ENCODE measurements at places on chromosomes 5 and 9.
A peak's percentile ranks its signal among the peaks of the same experiment; 100 is the strongest.

DNA sequence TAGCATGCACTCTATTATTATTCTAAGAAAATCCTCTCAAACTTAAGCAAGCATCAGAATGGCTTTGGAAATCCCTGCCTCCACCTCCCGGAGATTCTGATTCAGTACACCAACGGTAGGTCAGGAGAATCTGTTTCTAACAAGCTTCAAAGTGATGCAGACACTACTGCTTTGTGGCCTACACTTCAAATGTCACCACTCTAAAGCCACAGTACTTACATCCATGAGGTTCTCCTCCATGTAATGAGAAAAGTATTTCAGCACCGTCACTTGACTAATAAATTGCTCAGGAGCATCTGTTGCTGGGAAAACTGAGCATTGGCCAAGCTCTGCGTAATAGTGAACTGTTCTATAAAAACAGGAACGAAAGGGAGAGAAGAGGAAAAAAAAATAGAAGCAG lies 4.8 kb downstream of the PLK2 start:
- DNase-seq: peak; percentile 3

DNA sequence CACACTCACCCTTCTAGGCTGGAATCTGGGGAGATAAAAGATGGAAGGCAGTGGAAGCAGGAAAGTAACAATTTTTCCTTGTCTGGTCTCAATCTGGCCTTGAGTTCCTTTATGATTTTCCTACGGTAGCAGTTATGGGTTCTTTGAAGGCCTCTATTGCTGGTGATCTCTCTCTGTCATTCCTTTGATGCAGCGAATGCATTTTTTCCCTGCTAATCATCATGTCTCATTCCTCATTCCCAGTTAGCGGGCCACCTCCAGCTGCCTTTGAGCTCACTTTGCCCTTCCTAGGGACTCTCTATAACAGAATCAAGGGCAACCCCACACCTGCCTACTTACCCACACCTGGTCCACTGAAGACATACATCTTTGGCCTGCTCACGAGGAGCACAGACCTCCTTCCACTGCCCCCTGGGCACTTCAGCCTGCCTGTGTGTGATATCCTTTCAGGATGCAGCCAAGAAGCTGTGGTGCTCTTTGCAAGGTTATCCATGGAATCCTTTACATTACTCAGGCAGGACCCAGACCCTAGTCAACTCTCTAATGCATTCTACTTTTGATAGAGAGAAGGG lies 191.7 kb downstream of the DRD1 start:
- no peak for DNase-seq

- no peak for DNase-seq
These were observed 9.6 kb downstream of the STK10 start for GRCh38 chr5:172178301-172178987.

DNA sequence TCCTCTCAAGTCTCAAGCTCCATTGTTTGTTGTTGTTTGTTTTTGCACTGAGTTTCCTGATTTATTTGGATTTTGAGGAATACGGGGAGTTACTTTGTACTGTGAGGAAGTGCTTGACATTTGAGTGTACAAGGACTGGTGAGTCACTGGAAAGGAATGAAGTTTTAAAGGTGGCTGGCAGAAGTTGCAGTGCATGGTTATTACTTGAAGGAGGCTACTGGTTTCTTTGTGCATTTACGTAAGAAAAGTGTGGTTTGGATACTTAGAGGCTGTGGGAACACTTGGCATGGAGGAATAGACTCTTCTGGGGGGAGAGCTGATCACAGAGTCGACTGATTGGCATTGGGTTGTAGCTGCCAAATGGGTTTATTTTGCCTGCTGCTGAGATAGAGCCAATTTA lies 919.0 kb downstream of the TAF11L14 start:
- DNase-seq: peak; percentile 72

GRCh38 chr9:105258225-105258737 lies 13.8 kb downstream of the SLC44A1 start:
- DNase-seq: no peak

DNA sequence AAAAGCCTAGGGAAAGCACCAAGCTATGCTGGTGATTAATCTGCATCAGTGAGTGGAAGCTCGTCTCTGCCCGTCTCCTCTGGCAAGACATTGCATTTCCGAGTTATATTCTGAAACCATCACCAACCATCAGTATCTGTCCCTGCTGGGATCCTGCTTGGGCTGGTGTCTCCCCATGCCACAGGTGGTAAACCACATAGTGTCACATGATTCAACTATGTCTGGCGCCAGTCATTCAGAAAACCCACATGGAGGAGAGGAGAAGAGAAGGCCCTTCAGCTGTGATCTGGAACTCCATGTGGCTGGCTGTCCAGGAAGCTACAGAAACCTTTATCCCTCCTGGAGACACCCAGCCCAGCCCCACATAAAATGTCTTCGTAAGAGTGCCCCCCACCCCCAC lies 4.8 kb downstream of the IL9 start:
- no peak for DNase-seq

- DNase-seq: peak; percentile 99
These were observed 156.3 kb upstream of the IER5L start for GRCh38 chr9:129334105-129334935.

DNA sequence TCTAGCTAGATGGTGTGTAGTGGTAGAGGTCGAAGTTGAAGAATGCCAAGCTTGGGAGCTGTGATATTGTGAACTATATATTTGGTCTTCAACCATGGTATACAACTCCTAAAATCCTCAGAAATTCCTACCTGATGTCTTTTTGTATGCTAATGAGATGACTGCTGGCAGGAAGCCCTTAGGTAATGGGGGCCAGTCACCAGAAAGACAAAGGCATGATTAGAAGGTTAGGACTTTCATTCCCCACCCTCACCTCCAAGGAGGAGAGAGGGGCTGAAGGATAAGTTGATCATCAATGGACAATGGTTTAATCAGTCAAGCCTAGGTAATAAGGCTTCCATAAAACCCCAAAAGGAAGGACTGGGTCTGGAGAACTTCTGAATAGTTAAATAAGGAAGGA lies 285.7 kb upstream of the POU5F2 start:
- DNase-seq: no peak

DNA sequence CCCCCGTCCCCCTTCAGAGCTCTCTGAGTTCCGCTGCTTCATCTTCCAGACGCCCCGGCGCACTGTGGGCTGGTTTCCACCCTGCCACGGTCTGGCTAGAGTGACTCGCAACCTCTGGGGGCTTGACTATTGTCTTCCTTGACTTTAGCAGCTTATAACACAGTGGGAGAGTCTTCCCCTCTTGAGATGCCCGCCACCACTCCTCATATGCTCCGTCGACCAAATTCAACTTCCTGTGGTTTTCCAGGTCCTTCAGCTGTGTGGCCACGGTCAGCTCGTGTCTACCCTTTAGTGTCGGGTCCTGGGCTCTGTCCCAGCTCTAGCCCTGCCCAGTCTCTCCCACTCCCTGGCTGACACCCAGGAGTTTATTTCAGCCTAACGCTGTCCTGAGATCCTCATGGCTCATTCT lies 28.2 kb upstream of the NCS1 start:
- DNase-seq: peak; percentile 42

- peak; percentile 19 for DNase-seq
These were observed 24.7 kb downstream of the PSIP1 start for GRCh38 chr9:15485836-15486666.

GRCh38 chr9:128150594-128151308 lies 1.5 kb downstream of the LCN2 start:
- no peak for DNase-seq

GRCh38 chr9:468766-469426 lies 254.2 kb downstream of the DOCK8 start:
- peak; percentile 17 for DNase-seq

GRCh38 chr9:133356391-133357091 lies at the start of the genes SURF1 and SURF2:
SURF1 (minus strand) TSS chr9:133356487; CDS start chr9:133356453, 34 bp downstream.
SURF2 (plus strand) TSS chr9:133356550; CDS start chr9:133356593, 43 bp downstream.
- DNase-seq: peak; percentile 49

DNA sequence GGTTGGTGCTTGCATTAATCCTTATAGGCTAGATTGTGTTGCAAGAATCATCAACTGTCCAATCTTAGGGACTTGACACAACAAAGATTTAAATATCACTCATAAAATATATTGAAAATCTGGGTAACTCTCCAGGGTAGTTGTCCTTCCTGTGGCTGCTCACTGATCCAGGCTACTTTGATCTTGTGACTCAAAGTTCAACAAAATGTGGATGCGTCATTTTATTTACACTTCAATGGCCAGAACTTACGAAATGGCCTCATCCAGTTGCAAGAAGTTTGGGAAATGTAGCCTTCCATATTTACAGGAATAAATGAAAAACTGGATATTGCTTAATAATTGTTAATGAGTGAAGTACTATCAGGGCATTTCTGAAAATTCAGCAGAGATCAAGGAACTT lies 235.5 kb upstream of the ACTBL2 start:
- peak; percentile 96 for DNase-seq

GRCh38 chr5:157109744-157110143 lies 900 bp upstream of the HAVCR2 start:
- DNase-seq: no peak

DNA sequence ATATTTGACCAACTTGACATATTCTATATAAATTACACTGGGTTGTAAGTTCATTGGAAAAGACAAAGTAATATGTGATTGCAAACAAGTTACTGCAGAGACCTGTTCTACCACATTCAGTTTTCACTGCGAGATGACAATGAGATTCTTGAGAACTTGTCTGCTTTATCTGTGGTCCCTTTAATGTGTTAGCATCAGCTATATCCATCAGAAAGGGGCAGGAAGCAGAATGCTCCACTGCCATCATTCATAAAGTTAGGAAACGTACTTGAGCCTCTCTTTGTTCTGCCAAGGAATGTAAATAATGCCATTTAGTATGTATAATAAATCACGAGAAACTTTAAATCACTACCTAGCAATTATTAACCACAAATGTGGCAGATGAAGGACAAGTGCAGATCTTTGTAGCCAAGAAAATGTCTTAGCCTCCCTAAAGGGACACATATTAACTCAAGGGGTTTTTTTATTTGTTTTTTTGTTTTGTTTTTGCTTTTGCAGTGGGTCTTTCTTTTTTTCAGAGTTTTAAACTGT lies 59.4 kb downstream of the GIN1 start:
- DNase-seq: peak; percentile 38

DNA sequence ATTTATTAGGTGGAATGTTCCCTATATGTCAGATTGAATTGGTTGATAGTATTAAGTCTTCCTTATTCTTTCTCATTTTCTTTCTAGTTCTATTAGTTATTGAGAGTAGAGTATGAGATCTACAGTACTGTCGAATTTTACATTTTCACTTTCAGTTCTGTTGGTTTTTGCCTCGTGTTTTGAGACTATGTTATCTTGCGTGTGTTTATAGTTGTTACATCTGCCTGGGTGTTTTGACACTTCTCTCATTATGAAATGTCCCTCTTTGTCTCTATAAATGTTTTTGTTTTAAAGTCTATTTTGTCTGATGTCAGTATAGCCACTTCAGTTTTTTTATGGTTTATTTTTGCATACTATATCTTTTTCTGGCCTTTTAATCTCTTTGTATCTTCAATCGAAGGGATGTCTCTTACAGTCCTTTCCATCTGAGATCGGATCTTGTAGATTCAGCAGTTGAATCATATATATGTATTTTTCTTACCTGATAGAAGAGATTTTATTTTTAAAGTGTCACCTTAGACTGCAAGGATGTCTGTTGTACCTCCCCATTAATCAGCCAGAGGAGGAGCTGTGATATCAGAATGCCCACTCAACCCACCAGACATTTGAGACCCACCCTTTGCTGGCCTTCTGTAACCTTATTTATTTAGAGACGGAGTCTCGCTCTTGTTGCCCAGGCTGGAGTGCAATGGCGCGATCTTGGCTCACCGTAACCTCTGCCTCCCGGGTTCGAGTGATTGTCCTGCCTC lies 20.7 kb downstream of the EHMT1 start:
- no peak for DNase-seq

GRCh38 chr5:108607421-108607820 lies 140.3 kb upstream of the FER start:
- DNase-seq: no peak

GRCh38 chr5:33549982-33550567 lies 109.3 kb downstream of the TARS1 start:
- DNase-seq: no peak

- peak; percentile 75 for DNase-seq
These were observed 31.8 kb downstream of the FABP6 start for GRCh38 chr5:160260881-160261815.

DNA sequence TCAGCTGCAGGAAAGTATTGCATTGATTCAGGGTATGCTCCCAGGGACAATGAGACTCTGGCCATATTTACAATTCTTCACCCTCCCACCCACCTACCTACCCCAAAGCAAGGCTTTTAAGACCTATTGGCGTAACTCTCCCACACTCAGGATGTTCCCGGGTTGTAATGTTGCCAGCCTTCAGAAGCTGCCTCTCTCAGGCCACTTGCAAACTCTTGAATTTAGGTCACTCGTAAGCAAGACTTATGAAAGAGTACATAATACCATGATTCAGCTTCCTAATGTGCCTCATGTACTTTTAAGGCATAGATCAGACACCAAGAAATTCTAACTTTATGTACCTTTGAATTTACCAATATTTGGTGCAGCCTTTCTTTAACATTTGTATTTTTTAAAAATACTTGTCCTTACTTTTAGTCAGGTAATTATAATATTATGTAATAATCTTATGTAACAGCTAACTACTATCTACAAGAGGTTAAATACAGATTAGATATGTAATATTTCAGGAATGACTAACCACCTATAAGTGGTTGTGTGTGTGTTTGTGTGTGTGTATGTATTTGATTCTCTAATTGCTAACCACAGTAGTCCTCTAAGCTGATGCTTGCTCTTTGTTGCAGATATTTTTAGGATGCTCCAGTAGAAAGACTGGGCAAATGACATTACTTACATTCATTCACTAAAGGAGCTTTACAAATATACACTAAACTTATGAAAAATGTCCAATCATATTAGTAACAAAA lies 630.5 kb upstream of the MEF2C start:
- no peak for DNase-seq

DNA sequence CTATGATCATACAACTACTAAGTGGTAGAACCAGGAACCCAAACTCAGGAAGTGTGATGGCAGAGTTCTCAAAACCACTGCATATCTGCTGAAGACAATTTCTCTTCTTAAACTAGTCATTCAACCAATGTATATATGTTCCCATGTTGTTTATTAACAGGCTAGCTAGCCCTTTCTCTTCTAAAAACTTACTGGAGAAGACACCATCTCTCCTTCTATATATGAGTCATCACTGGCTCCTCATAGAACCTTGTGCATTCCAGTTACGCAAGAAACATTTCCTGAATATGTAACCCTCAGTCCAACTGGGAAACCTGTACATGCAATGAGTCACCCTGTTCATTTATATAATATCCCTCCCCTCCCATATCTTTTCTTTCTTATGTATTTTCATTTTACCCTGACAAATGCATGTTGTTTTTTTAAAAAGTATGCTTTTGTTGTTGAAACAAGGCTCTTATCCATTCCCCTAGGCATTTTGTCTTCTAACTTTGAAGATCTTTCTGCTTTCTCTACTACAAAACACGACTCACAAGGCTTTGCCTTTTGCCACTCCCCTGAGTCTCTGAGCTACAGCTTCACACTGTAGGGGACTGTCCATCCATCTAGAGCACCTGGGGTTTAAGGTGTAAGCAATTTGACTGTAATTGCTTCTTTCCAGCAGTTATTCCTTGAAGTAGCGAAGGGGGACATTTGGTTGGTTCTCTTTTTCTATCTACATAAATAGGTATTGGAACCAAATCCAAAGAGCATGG lies 119.5 kb downstream of the ANXA1 start:
- DNase-seq: peak; percentile 94

Data from renal cortical epithelial cell (primary cell).